ENCODE measurements at places on chromosomes 11 and 22.

- DNase-seq, result no peak
Observed at GRCh38 chr11:80136991-80137390, 696.2 kb upstream of the TENM4 start.

DNA sequence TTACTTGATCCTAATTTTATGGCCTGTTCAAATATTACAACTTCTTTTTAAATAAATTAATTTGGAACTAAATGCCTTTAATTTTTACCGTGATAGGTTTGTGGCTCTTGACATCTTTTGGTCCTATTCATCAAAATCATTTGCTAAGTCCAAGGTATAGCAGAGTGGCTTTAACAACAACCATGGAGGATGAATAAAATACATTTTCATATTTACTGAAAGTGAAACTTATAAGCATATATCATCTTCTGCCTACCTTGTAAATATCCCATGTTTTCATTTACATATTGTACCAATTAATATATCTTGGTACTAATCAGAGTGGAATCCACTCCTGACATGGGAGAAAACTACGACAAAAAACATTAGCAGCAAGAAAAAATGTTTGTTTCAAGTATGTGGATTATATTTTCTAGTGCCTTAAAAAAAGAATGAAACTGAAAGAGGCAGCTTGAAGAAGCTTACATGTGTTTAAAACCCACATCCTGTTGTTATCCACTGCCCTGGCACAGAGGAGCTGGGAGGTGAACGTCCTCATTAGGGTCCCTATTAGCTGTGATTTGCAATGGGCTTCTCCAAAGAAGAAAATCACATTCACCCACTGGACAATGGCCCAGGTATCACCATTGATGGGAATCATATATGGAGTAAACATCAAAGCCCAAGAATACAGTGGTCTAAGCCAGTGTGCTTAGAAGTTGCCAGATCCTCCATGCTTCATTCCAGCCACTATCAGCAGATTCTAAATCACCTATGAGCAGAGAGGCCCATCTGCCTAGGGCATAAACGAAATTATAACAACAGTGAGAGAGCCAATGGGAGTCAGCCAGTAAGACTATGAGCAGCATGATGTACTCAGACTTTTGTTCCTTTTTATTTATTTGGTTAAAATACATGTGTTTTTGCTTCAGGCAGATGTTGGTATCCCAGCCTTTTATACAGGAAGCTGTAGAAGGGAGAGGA lies 84.7 kb downstream of the MAML2 start:
- no peak for DNase-seq

GRCh38 chr11:58775066-58775708 lies 43.4 kb upstream of the GLYAT start:
- DNase-seq, result no peak

GRCh38 chr22:43155789-43156188 lies 4.4 kb downstream of the TSPO start:
- DNase-seq, result no peak

- peak; percentile 37 for DNase-seq
Observed at GRCh38 chr11:18720091-18720807, 5.7 kb downstream of the IGSF22 start.
